ENCODE measurements at places on chromosomes 1 and 21. TPM values are rescaled to one million over a fixed set of nuclear protein-coding genes. Genes with fewer than 3 reads are reported as not detected.

DNA sequence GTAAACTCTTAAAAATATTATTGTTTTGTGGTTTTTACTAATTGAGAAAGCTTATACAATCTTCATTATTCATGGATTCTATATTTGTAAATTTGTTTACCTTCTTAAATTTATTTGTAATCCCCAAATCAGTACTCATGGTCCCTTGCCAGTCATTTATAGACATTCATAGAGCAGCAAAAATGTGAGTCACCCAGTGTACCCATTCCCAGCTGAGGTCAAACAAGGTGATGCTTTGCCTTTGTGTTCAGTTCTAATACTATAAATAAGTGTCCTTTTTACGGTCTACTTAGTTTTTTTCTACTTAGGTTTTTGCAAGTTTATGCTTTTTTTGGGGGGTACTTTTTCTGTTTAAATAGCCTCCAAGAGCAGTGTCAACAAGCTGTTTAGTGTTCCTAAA lies 36.1 kb downstream of the SORT1 start:
- DNase-seq, result peak; percentile 68

LYPD8 gene
- total RNA-seq, result not detected

GRCh38 chr1:198316546-198317100 lies 159.8 kb downstream of the NEK7 start:
- DNase-seq, result no peak

GRCh38 chr1:2213576-2214505 lies 14.3 kb upstream of the SKI start:
- peak; percentile 95 for DNase-seq

DNA sequence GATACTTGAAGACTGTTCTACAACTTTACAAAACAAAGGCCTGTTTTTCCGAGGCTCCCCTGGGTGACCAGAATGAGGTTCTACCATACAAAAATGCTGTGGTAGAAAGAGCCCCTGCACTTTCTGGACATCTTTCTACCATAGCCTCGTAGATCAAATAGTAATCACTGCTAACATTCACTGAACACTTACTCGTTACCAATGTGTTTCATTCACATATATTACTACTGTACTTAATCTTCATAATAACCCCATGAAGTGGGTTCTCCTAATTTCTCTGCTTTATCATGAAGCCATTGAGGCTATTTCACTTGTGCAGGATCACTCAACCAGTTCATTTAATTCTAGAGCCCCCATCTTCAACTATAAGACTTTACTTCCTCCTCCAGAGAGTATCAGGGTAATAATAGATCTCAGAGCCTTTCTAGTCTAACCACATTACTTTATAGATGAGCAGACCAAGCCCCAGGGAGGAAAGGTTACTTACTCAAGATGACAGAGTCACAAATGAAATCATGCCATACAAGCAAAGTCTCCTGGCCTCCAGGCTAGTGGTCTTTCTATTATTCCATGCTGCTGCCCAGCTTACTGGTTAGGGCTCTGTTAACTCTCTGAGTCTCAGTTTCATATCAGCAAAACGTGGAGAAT lies 46.7 kb upstream of the OSBPL9 start:
- DNase-seq, result peak; percentile 39

DNA sequence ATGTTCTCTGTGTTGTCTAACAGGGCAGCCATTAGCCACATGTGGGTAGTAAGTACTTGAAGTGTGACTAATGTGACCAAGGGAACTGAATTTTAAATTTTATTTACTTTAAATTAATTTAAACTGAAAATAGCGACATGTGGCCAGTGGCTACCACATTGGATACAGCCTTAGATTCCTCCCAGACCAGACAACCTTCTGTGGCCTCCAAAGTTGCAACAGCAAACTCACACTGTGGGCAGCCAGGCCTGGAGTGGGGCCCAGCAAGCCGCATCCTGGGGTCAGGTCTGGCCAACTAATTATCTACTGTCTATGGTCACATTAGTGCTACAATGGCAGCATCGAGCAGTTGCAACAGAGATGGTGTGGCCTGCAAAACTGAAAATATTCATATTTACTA lies 11.7 kb downstream of the EIF2D start:
- DNase-seq, result no peak

DNA sequence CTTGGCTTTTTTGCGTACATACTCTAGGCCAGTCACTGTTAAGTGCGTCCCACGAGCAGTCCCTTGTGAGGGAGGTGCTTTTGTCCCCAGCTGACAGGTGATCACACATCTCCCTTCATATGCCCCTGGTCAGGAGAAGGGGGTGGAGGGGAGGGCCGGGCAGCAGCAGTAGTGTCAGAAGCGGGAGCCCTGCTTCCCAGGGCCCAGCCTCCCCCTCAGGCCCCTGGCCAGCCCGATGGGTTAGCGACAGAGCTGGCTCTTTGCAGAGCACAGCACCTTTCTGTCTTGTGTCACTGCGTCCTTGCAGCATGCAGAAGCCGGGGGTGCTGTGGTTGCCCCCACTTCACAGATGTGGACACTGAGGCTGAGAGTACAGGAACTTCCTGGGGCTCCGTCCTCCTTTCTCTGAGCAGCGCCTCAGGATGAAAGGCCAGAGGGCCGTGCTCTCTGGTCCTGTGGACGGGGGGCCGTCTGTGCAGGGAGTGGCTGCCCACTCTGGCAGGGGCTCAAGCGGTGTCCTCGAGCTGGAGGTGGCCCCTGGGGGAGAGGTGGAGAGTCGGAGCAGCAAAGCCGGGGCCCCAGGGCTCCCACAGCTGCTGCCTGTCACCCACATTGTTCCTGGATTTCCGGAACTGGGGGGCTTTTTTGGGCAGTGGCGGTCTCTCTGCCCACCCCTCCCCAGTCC lies 5.9 kb downstream of the TMEM201 start:
- DNase-seq, result no peak

- no peak for DNase-seq
Observed at GRCh38 chr1:2496746-2497145, 20.7 kb downstream of the PLCH2 start.

ZNF669 gene
- total RNA-seq, result 6.8 TPM

DNA sequence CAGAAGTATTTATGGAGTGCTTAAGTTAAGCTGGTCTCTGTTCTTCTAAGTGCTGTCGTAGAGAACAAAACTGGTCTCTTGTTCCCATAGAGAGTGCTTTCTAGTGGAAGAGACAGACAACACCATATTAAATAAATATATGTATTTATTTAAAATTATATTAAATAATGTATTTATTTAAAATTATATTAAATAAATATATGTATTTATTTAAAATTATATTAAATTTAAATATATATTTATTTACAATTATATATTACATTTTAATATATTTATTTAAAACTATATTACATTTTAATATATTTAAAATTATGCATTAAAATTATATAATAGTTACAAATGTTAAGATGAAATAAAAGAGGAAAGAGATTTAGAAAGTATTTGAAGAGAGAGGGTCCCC lies 175.5 kb upstream of the OLFM3 start:
- no peak for DNase-seq

DNA sequence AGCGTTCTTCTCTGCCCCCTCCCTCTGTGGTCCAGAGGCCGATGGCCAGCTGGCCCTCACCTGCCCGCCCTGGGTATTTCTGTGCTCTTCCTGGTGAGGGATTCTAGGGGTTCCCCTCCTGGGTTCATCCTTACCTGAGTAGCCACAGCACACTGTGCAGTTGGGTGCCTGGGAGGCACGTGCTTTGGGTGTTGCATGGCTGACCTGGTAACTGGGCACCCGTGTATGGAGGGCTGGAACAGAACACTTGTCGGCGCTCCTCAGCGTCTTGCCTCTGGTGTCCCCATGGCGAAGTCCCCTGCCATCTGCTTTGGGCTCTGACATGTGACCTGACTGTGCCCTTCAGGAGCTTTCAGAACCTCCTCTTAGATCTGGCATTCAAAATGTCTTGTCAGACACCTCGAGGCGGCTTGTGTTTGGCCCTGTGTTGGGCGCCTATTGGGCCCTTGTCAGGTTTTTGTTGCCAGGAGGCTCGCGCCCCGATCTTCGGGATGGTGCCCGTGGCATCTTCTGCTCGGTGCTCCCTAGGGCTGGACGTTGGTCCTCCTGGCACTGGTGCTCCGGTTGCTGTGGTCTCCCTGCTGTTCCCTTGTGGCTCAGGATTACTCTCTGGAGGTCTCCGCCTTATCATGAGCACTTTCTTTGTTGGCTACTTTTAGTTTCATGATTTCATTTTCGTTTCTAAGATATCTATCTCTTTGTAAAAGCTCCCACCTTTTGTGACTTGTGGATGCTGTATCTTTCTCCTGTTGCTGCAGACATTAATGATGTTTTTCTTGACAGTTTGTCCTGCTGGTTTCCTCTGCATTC lies 28.5 kb downstream of the SKI start:
- no peak for DNase-seq

DNA sequence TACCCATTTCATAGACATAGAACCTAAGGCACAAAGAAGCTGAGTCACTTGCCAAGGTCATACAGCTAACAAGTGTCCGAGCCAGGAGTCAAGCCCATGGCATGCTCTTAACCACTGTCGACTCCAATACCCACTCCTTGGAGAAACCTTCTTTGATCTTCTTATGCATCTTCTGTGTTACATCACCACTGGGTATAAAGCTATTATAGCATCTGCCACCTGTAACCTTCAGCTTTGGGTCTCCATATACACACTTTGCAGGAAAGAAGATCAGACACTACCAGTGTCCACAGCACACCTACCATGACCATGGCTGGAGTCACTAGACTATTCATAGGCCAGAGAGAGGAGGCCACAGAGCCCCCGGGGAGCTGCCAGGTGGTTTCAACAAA lies 29.1 kb downstream of the GPA33 start:
- no peak for DNase-seq

DNA sequence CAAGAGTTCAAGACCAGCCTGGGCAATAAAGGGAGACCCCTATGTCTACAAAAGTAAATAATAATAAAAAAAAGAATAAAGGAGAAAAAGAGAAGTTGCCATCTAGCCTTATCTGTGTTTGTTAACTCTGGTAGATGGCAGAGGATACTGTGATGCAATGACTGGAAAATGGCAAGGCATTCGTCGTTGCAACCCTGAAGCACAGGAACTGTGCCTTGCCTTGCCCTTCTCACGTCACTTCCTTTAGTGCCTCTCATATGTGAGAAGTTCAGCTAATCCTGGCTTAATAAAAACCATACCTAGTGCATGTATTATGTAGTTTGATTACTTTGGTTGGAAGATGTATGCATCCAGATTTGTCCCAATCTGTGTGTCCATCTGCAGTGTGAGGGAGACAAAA lies 25.8 kb upstream of the PIGC start:
- no peak for DNase-seq

DAB1 gene
- total RNA-seq, result not detected

GRCh38 chr1:100931716-100932115 lies 35.8 kb downstream of the SLC30A7 start:
- DNase-seq, result peak; percentile 14

CA6 gene
- total RNA-seq, result not detected

GRCh38 chr21:26626187-26626586 lies 53.1 kb upstream of the CYYR1 start:
- no peak for DNase-seq
